ENCODE measurements at places on chromosomes 3 and 15.
A peak's percentile ranks its signal among the peaks of the same experiment; 100 is the strongest.

DNA sequence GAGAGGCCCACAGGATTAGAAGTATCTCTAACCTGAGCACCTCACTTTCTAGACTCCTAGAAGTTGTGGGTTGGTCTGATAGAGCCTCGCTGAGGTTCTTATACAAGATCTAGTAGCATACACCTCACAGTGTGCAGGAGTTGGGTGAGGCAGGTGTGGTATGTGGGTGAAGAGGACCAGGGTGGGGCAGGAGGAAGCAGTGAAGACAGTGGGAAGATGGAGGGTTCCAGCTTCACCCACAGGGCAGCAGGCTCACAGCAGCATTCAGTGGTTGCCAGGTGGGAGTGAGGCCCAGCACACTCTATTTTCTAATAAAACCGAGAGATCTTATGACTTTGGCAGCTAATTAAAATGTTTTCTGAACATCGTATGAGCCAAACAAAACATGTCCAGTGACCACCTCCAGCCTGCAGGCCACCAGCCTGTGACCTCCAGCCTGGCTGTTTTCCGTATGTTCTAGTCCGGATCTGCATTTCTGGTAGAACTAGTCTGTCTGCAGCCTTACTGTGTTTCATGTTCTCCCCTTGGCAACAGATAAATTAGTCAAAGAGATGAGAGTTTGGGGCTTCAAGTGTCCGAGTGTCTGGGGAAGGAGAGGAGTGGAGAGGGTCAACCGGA lies 170.4 kb upstream of the CTDSPL start:
- DNase-seq = no peak

- no peak for DNase-seq
These were observed 393.3 kb downstream of the FEZF2 start for GRCh38 chr3:61980041-61980440.

- no peak for DNase-seq
These were observed 111.0 kb downstream of the MECOM start for GRCh38 chr3:169552533-169552932.

GRCh38 chr3:38960953-38961622 lies 90.7 kb downstream of the SCN11A start:
- DNase-seq = peak; percentile 49

Measured in GM13976 (cell line).